Kasumi-1 (cell line): ENCODE measurements at places on chromosomes 1 and 21.

DNA sequence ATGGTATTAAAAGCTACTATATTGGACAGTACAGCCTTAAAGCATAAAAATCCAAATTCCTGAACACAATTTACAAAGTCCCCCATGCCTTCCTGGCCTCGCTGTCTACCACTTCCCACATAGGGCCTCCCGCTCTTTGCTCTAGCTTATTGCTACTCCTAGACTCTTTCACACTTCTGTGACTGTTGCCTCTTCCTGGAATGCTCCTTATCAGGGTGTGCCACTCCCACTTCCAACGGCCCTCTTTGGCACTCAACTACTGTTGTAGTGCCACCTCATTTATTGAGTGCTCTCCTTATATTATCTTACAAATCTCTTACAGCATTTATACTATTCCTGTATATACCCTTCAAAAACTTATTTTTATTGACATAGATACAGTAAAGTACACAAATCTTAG lies 4.8 kb downstream of the SARS1 start:
- no peak for DNase-seq

GRCh38 chr1:1777950-1778662 lies at the start of gene NADK:
Gene NADK, minus strand, starts transcription at chr1:1778470. Its CDS starts 13,064 bp downstream, at chr1:1765406.
- DNase-seq, result no peak

DNA sequence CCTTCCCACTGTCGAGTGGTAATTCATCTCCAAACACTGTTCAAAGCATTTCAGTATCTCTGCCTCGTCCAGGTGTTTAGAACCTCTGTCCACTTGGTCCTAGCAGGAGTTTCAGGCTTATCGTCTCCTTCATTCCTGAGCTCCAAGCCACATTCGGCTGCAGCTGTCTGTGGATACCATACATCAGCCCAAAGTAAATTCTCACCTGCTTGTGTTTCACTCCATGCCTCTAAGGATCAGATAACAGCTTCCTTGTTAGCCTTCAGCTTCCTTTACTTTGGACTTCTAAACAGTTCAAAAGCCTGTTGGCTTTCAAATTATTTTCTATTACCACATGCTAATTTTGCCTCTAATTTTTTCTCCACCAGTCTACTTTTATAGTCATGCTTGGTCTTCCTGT lies 219.0 kb upstream of the L1TD1 start:
- no peak for DNase-seq

- no peak for DNase-seq
Observed at GRCh38 chr21:43262427-43262826, 93.6 kb downstream of the CRYAA start.

DNA sequence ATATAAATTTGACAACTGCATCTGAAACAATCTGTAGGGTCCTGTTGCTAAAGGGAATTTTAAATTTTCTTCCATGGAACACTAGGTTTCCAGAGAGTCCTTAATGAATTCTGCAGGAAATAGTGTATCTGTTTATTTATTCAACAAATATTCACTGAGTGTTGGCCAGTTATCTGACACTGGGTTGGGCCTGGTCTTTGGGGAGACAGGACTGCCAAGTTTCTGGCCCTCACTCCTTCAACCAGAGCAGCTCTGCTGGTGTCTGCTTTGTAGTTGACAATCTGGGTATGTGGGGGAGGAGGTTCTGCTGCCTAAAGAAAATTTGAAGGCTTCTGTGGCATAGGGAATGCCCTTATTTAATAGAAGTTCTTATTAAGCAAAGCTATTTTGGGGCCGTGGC lies 26.1 kb upstream of the HUNK start:
- no peak for DNase-seq

DNA sequence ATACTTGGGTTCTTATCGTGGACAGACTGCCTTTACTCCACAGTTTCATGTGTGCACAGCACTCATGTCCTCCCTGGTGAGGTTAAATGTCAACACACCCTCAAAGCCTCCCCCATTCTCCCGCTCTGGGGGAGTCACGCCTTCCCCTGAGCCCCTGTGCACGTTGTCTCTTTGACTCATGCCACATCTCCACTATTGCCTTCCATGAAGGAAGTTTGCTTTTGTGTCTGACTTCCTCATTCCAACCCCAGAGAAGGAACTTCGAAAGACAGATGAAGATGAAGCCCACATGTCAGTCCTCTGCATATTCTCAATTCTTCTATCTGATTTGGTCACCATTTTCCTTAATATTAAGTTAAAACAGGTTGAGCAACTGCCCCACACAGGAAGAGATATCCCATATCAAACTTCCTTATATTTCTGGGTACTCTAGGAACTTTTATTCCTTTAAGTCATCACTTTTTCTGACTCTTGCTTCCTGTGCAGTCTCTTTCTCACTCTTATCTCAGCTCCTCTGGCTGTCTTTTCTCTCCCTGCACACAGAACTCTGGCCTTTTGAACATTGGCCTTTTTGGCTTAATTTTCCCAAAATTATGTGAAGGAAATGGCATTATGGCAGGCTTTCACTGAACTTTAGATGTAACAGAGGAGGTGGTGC lies 41.5 kb downstream of the C4BPA start:
- DNase-seq, result peak; percentile 71

GRCh38 chr1:171868217-171868803 lies 27.0 kb downstream of the DNM3 start:
- no peak for DNase-seq

GRCh38 chr1:201064806-201065205 lies 41.3 kb upstream of the KIF21B start:
- no peak for DNase-seq

GRCh38 chr21:36297938-36298572 lies 21.9 kb upstream of the MORC3 start:
- DNase-seq, result peak; percentile 93

GRCh38 chr1:160576884-160577283 lies 2.4 kb downstream of the CD84 start:
- no peak for DNase-seq

- DNase-seq, result no peak
Observed at GRCh38 chr1:4561205-4561604, 93.2 kb upstream of the AJAP1 start.

GRCh38 chr1:205590777-205591513 lies 40.9 kb downstream of the ELK4 start:
- no peak for DNase-seq
